Naive B cell (primary cell): ENCODE measurements at places on chromosomes 2 and 18.

GRCh38 chr18:21463718-21464117 is 136.8 kb downstream of the ESCO1 start:
- DNase-seq: no peak

DNA sequence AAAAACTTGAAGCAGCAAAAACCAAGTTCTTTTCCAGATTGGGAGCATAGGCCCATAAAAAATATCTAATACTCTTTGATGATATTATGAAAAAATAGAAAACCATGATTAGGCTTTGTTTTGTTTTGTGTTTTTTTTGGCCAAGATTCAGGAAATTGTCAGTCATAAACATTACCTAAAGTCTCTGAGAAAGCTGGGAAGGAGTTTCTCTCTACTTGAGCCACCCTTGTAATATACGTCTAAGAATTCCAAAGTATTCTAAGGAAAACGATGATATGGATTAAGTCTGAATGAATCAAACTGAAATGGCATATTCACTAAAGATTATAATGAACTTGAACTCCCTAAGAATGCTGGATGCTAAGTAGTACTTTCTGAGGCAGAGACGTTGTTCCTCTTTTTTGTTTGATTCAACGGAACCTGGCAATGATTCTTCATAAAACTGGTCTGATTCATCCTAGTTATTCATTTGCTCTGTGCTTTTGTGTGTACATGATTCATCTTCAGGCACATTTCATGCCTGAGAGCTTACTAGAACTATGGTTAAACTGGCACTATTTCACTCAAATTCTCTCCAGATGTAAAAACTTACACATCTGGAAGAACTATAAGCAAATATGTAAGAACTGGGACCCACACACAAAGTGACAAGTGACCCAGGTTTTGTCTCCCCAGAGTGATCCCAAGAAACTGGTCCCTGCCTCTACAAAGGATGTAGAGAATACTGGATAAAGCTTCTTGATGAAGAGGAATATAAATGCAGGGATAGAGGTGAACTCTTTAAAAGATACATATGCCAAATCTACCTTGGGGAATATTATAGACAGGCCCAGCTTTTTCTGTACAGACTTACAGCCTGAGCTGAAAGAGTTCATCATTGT is 159.7 kb downstream of the DOCK10 start:
- DNase-seq: no peak

GRCh38 chr2:188557081-188557480 is 265.4 kb downstream of the GULP1 start:
- DNase-seq: no peak

DNA sequence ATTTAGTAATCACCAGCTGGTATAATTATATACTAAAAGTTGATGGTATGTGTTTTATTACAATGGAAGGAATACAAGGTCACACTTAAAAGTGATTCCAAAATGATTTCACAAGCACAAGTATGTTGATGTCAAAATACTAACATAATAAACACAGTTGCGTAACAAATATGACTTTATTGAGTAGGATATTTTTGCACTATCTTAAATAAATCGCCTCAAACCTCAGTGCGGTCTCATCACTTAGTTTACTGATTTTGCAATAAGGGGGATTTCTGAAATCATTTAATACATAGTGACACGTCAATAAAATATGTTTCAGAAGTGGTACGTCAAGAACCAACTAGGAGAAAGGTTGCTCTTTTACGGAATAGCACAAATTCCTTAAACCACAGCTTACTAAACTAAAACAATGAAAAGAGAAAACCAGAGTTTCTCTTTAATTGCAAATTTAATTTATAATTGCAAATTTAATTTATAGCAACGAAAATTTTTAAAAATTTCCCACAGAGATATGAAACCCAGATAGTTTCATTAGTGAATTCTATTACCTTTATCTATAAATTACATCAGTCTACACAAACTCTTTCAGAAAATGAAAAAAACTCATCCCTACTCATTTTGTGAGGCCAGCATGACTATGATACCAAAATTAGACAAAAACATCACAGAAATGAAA is 304.0 kb upstream of the REG3G start:
- DNase-seq: no peak

- no peak for DNase-seq
Measured at GRCh38 chr2:152548996-152549395, 168.3 kb downstream of the PRPF40A start.

- no peak for DNase-seq
Measured at GRCh38 chr2:8518979-8519668, 162.7 kb upstream of the ID2 start.

- no peak for DNase-seq
Measured at GRCh38 chr2:185610301-185610700, 128.3 kb upstream of the FSIP2 start.

GRCh38 chr2:143252138-143252907 is 123.1 kb downstream of the ARHGAP15 start:
- no peak for DNase-seq

DNA sequence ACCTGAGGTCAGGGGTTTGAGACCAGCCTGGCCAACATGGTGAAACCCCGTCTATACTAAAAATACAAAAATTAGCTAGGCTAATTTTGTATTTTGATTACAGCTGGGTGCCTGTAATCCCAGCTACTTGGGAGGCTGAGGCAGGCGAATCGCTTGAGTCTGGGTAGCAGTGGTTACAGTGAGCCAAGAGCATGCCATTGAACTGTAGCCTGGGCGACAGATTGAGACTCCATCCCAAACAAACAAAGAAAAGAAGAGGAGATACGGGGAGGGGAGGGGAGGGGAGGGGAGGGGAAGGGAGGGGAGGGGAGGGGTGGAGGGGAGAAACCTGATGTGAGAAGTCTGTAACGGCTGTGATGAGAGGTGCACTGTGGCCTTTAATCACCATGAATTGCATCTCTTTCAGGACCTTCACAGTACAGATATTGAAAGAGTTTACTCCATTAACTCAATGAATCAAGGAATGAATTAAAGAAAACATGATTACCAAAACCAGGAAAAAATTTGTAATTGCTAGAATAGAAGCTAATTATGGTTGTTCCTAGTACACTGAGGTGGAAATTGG is 135.3 kb downstream of the CALCRL start:
- DNase-seq: no peak

DNA sequence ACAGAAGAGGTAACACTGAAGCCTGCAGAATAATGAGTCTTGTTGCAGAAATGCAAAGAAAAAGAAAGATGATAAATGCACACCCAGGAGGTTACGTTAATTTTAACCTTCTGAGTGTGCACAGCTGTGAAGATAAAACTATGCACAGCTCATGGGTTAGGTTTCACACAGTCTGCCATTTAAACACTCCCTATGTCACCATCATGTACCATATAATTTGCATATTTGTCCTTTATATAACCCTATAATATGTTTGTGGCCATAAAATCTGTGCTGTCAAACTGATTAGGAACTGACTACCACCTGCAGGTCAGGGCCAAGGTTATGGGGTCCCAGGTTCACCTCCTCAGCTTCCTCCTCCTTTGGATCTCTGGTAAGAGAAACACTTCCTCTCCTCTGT is 205.5 kb downstream of the RPIA start:
- no peak for DNase-seq

DNA sequence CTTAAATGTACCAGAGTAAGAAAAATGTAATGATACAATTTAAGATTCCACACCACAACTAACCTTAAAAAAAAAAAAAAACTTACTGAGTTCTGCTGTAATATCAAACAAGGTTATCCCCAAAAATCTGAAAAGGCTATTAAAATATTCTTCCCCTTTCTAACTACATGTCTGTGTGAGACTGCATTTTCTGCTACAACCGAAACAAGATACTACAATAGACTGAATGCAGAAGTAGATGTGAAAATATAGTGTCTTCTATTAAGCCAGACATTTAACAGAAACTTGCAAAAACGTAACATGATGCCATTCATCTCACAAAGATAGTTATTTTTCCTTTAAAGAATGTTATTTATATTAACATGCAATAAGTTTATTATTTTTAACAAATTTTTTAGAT is 16.2 kb downstream of the SS18 start:
- DNase-seq: no peak

DNA sequence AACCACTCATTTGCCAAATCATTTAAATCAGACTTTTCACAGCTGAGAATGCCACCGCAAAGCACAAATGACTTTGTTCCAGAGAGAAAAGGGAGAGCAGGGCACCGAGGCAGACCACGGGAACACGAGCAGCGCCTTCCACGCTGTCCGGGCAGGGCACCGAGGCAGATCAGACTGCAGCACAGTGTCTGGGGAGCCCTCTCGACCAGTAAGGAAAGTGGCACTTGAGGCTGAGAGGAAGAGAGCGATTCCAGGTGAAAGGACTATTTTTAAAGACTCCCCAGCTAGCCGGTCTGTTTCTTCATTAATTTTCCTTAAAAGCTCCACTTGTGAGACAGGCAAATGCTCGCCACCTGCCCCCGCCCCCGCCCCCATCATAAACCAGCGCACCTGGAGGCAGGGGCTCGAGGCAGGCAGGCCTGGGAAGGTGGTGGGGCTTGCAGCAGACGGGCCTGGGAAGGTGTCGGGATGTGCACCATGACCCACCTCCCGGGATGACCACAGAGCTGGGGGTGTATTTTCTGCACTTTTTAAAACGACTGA is 80.9 kb upstream of the CTDP1 start:
- no peak for DNase-seq

DNA sequence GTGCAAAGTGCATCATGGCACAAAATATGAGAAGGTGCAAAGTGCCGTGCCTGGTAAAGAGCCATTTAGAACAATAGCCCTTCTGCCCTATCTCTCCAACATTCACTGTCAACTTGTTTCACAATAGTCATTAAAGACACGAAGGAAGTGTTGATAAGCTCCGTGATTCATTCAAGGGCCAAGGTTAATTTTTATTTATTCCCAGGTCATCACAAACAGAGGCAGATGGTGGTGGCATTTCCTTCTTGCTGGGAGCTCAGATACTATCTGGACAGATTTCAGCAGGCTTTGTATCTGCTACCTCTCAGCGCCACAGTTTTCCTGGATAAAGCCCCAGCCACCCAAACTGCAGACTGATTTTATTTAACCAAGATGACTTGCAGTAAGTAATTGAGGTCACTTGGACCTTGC is 309.3 kb downstream of the ZNF521 start:
- DNase-seq: no peak

DNA sequence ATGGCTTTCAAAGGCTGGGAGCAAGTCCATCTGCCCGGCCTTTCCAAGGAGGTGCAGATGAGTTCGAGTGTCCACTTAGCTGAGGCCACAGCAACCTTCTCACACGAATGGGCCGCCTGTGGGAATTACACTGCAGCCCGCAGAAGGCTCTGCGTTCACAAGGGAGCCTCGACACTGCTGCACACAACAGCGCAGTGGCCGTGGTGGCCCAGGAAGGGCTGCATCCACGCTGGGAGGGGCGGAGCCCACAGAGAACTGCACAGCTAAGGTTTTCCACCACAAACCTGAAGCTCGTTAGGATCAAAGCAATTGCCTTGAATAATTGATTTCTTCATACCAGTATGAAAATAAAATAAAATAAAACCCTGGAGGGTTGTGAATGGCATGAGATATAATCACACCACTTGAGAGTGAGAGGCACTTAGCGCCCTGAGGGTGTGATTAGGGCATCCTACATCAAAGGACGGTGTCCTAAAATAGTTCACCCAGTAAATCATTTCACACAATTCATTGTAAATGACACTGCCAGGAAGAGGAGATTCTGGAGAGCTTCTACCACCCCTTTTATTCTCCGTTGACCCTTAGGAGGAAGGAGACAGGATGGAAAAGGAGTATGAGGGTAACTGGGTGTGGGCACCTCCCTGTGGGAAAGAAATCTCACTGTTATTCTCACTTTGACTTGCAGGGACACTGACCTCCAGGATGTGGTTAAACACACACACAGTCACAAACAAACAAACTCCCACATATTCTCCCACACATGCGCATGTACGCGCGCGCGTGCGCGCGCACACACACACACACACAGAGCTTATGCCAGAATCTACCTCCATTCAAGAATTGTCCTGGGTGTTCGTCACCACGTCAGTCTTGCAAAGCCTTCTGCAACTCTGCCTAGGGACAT is 256.6 kb upstream of the ID2 start:
- DNase-seq: no peak

- DNase-seq: no peak
Measured at GRCh38 chr2:17363846-17364245, 154.4 kb downstream of the RAD51AP2 start.

- no peak for DNase-seq
Measured at GRCh38 chr2:203859030-203859789, 8.4 kb upstream of the CTLA4 start.

DNA sequence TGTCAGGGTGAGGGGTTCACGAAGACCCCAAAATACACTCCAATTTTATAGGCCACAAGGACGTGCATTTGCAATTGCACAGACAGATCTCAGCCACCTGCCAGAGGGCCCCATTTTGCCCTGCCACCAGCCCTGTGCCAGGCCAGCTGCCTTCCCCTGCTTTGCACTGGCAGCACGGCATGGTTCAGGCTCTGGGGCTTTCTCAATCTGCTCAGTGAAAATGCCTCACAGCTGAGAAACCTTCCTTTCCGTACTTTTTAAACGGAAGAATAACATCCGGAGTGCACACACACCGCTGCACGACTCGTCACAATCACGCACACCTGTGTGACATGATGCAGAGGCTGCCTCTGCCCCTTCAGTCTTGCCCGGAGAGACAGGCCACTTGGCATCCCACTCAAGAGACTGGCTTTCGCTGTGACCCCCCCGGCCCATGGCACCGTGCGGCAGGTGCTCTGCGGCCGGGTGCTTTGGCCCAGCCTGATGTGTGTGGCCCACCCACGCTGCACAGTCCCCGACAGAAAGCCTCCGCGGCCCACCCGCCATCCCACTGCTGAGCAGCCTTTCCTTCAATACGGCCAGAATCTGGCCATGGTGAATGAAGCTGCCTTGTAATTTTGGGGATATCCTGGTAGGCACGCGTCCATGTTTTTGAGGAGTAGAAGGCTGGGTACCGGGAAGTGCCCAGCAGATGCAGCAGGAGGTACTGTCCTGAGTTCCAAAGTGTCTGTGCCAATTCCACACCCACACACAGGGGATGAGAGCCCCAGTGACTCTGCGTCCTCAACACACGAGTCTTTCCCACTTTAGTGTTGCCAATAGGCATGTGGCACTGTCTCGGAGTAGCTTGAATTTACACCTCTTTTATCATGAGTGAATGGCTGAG is 88.8 kb downstream of the USP40 start:
- no peak for DNase-seq

GRCh38 chr2:178412047-178412446 is 38.9 kb downstream of the PRKRA start:
- DNase-seq: no peak

DNA sequence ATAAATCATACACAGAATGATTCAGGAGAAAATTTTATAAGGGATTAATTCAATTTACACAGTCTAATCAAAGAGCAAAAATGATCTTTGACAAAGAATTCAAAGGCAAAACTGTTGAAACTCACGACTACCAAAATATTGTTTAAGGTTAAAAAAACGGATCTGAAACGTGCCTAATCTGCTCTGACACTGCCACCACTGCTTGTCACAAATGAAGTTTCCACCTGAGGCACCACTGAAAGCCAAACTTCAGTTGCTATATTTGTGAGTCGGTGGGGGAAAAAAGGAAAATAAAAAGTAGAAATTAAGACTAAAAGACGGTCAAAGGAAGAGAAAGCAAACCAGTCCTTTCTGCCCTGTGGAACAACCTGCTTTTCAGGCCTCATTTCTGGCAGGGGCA is 140.6 kb upstream of the DNMT3A start:
- DNase-seq: no peak

- no peak for DNase-seq
Measured at GRCh38 chr18:70359071-70359470, 70.2 kb downstream of the SOCS6 start.

- DNase-seq: no peak
Measured at GRCh38 chr18:26868968-26869586, 3.6 kb upstream of the AQP4 start.

- DNase-seq: no peak
Measured at GRCh38 chr2:121459291-121459690, 71.4 kb upstream of the RNU4ATAC start.
